Mesothelial cell of epicardium (in vitro differentiated cells): ENCODE measurements at places on chromosomes 3 and 15.

DNA sequence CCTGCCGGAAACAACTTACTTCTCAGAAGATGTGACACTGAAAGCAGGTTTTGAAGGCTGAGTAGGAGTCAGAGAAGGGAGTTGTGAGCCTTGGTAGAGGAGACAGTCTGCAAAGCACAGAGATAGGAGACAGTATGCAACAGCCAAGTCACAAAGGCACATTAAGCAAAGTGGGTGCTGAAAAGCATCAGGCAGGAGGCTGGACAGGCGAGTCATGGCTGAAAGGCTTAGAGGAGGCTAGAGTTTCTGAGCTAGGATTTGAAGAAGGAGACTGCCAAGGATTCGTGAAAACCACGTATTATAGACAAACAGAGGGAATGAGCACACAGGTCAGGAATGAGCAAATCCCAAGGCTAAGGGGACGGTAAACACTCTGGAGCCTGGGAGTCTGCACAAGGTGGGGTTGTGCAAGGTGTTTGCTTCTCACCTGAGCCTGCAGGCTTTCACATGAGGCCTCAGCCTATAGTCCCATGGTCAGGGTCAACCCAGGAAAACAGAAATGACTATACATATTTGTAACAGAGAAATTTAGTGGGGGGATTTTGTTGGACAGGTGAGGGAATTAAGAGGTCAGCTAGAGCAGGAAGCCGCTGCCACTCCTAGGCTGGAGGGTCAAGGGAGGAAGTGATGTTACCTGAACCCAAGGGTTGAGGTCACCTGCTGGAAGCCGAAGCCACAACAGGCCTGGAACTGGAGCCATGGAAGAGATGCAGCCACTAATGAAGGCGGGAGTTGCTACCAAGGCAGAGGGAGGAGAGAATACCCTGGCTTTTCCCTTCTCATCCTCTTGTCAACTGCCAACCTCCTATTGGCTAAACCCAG, 23.1 kb upstream of the TRIM71 start:
- no peak for DNase-seq
- no peaks in the 10 kb centered on the region for H3K27me3 ChIP-seq
- no peaks in the 10 kb centered on the region for H3K36me3 ChIP-seq
- H3K4me3 ChIP-seq = no peak overlapping the region
- H3K27ac ChIP-seq = no peak overlapping the region

GRCh38 chr3:53599771-53600170, 105.4 kb downstream of the CACNA1D start:
- no peak for DNase-seq
- no peaks in the 10 kb centered on the region for H3K36me3 ChIP-seq
- no peak overlapping the region for H3K27ac ChIP-seq
- H3K4me3 ChIP-seq = no peak overlapping the region
- H3K4me1 ChIP-seq = peaks cover 12% of the 10 kb centered on the region

- peaks cover 1% of the 10 kb centered on the region for H3K36me3 ChIP-seq
- H3K27ac ChIP-seq = no peak overlapping the region
- DNase-seq = no peak
- H3K4me3 ChIP-seq = no peak overlapping the region
- H3K4me1 ChIP-seq = peaks cover 18% of the 10 kb centered on the region
Measured at GRCh38 chr15:72153269-72154000, 35.2 kb downstream of the SENP8 start.

DNA sequence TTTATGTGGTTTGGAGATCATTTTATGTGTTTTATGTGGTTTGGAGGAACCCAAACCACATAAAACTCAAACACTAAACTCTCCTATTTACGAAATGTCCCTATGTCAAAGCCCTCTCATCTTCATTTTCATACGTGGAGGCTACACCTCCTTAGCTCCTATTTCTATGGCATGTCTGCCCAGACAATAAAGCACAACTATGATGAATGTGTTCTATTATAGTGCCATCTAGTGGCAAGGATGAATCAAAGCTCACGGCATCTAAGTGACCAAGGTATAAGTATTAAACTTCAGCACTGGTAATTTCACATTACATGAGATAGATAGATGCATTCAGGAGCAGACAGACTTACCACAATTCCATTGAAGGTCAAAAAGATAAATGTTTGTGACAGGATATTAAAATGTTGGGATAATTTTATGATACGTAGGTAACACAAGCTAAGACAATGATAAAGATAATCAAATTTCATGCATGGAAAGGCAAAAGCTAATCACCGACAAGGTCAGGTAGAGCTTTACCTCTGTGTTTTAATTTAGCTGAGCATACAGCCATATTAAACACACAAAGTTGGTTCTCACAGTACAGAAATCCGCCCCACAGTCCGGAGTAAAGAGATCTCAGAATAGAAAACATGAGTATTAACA, 130.6 kb upstream of the FHIT start:
- H3K27ac ChIP-seq = no peak overlapping the region
- DNase-seq = no peak
- peaks cover 2% of the 10 kb centered on the region for H3K4me1 ChIP-seq

- H3K27ac ChIP-seq = peak overlapping the region; percentile 95
- no peak overlapping the region for H3K4me3 ChIP-seq
- H3K36me3 ChIP-seq = peaks cover 19% of the 10 kb centered on the region
Measured at GRCh38 chr3:8888301-8888915, 74.9 kb downstream of the RAD18 start.

DNA sequence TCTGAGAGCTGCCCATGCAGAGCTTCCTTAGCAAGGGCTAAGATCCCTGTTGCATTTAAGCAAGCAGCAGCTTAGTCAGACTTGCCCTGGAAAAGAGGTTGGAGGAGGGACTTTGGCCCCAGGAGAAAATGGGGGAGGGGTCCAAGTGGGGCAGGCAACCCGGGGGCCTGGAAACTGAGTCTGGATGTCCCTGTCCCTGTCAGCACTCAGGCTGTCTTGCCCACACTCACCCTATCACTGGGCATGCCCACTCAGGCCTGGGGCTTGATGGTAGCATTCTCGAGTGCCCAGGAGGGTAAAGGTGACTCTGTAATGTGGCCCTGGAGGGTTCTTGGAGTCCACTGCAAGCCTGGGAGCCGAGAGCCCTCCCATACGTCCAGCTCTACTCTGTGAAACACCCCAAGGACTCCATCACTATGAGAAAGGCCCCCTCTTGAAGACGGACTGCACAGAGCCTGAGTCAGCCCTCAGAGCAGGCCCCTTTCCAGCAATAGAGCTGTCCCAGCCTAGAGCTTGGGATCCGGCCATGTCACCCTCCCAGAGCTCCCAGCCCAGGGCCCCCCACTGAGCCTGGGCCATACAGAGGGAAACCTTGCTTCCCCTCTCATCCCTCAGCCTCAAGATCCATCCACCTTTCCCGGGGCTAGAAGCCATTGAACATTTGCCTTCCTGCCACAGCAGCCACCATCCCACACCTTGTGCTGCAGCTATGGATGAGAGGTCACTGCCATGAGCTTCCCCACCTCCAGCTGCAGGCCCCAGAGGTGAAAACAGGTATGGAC, 13.4 kb downstream of the MYL3 start:
- H3K4me3 ChIP-seq = no peak overlapping the region
- no peak for DNase-seq
- H3K27ac ChIP-seq = peak overlapping the region; percentile 81
- H3K27me3 ChIP-seq = no peaks in the 10 kb centered on the region

GRCh38 chr3:139953131-139953910, 18.3 kb downstream of the CLSTN2 start:
- H3K4me3 ChIP-seq = no peak overlapping the region
- no peak for DNase-seq
- no peak overlapping the region for H3K27ac ChIP-seq
- no peaks in the 10 kb centered on the region for H3K36me3 ChIP-seq
- H3K4me1 ChIP-seq = no peaks in the 10 kb centered on the region
- H3K27me3 ChIP-seq = peaks cover 20% of the 10 kb centered on the region

- no peak for DNase-seq
- peaks cover 24% of the 10 kb centered on the region for H3K36me3 ChIP-seq
- H3K27me3 ChIP-seq = no peaks in the 10 kb centered on the region
- peaks cover 2% of the 10 kb centered on the region for H3K4me1 ChIP-seq
- H3K27ac ChIP-seq = peak overlapping the region; percentile 70
Measured at GRCh38 chr3:107651782-107652181, 129.0 kb downstream of the BBX start.

GRCh38 chr3:87761795-87762194, 297.0 kb downstream of the CGGBP1 start:
- no peaks in the 10 kb centered on the region for H3K27me3 ChIP-seq
- no peaks in the 10 kb centered on the region for H3K4me1 ChIP-seq
- H3K27ac ChIP-seq = no peak overlapping the region
- no peak for DNase-seq
- H3K4me3 ChIP-seq = no peak overlapping the region
- no peaks in the 10 kb centered on the region for H3K36me3 ChIP-seq
